IMR-90 (cell line): ENCODE measurements at places on chromosomes 13 and 19. TPM values are rescaled to one million over a fixed set of nuclear protein-coding genes. Genes with fewer than 3 reads are reported as not detected.
A peak's percentile ranks its signal among the peaks of the same experiment; 100 is the strongest.

GRCh38 chr13:31540281-31540680 is 199.0 kb upstream of the RXFP2 start:
- no peak for DNase-seq

DNA sequence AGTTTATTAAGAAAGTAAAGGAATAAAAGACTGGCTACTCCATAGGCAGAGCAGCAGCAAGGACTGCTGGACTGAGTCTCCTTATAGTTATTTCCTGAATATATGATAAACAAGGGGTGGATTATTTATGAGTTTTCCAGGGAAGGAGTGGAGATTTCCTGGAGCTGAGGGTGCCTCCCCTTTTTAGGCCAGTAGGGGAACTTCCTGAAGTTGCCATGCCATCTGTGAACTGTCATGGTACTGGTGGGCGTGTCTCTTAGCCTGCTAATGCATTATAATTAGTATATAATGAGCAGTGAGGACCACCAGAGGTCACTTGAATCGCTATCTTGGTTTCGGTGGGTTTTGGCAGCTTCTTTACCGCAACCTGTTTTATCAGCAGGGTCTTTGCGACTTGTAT is 13.5 kb downstream of the ZSCAN5A start:
- no peak for DNase-seq

DNA sequence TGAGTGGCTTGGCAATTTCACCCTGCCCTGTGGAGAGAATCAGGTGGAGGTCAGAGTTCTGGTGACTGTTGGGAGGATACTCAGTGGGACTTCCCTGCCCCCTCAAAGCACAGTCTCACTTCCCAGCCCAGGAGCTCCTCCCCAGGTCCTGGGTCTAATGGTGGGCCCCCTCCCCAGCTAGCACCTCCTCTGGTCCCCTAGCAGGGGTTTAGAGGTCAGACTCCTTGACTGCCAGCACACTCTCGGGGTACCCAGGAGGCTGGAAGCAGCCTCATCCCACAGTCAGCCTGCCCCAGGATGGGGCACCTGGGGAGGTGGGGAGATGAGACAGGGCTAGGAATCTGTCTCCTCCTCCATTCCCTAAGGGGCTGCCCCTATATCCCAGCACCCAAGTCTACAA is 65.2 kb downstream of the COLGALT1 start:
- no peak for DNase-seq

DNA sequence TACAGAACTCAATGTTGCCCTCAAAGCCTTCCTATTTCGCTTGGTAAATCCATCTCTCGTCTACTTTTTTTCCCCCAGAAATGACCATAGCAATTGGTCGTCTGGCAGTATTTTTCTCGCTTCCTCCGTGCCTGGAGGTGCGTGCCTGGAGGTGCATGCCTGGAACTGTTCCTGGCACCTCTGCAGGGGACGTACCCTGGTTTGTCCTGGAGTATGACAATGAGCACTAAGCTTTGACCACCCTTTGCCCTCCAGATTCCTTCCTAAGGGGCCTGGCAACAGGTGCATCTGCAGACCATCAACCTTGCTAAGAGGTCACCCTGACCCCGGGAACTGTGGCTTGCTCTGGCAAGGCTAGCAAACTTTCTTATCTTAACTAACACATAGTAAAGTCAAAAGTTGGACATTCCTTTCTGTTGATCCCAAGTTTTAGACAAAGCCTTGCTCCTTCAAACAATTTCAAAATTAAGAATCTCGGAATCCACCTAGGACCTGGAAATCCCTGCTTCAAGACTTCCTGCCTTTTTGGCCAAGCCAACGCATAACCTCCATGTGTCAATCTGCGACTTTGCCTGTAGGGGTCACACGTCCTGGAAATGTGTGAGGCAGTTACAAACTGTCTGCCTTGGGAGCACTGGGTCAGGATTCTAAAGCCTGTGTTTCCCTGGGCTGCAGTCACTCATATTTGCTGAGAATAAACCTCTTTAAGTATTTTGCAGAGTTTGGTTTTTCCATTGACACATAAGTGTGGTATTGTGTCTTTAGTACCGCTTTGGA is 28.8 kb upstream of the TUBGCP3 start:
- DNase-seq: peak; percentile 52

The GAPDHS gene
- not detected in 2 replicates for total RNA-seq

The GJB6 gene
- not detected in 2 replicates for total RNA-seq

The ATP8A2 gene
- 0.18 and 0.28 TPM in 2 replicates for total RNA-seq
